Left lung (tissue), 14 donors: ENCODE measurements at places on chromosomes 3 and 15. TPM values are rescaled to one million over a fixed set of nuclear protein-coding genes. Genes with fewer than 3 reads are reported as not detected.
A peak's percentile ranks its signal among the peaks of the same experiment; 100 is the strongest.

DNA sequence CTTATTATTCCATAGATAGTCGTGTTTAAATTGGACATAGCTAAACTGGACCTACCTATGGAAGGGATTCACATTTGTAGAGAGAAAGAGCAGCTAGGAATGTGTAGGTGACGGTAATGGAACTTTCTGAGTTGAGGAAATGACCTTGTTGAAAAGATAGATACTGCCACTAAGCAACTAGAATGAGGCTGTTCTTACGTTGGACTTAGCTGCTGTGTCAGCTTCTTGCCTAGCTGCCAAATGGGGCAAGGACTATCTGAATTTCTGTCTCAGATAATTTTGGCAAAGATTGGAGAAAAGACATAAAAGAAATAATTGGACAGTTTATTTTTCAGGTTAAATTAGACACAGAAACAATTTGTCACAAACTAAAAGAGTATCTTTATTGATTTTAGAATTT is 68.8 kb downstream of the MEF2A start:
- DNase-seq: no peak

- peak; percentile 76 for DNase-seq
Measured at GRCh38 chr3:56467108-56467507, 1.2 kb downstream of the ERC2 start.

DNA sequence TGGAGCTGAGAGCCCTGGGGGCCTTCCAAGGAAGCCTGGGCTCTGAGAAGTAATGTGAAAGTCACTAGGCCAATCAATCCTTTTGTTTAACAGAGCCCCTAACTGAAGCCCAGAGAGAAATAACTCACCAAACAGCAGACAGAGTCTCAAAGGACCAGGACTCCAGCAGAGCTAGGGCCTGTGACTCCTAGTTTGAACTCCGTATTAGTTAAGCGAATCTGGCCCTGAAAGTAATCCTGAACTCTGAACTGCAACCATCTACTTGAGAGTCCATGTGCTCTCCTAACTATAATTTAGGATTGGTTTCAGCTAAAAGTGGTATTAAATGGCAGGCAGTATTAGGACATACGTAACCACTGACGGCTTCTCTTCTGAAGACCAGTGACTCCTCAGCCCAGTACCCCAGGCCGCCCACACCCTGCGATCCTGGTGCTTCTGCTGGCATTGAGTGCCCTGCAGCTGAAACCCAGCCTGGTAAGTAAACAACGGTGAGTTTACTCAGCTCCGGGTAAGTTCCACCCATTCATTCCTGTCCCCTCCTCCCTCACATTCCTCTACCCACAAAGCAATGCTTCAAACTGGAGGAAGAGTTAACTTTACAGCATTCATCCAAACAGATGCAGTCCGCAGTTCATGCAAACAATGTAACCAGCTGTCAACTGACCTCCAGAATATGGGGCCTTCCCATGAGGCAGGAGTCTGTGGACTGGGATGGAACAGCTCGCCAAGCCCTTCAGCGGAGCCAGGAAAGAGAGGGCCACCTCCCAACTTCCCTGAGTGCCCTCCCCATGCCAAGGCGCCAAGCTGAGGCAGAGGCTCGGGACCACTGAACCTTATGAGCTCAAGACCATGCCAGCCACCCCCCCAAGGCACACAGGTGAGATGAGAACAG is 7.3 kb downstream of the MYO5C start:
- peak; percentile 89 for DNase-seq

GRCh38 chr3:14889943-14890342 is 57.4 kb upstream of the NR2C2 start:
- no peak for DNase-seq

DNA sequence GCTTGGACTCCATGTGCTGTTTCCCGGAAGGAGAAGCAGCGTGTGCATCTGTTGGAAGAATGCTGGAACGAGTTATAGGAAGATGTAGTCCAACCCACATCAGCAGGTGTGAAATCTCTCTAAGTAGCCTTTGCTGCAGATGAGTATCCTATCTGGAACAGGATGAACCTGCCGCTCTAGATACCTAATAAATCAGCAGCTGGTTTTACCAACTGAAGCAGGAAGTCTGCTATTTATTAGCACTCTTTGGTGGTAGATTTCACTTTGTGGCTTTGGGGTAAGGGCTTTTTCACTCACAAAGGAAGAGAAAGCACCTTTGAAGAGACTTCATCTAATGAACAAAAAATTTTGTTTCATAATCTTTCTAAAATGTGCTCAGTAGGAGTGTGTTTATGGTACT is 66.4 kb downstream of the DCUN1D1 start:
- no peak for DNase-seq

DNA sequence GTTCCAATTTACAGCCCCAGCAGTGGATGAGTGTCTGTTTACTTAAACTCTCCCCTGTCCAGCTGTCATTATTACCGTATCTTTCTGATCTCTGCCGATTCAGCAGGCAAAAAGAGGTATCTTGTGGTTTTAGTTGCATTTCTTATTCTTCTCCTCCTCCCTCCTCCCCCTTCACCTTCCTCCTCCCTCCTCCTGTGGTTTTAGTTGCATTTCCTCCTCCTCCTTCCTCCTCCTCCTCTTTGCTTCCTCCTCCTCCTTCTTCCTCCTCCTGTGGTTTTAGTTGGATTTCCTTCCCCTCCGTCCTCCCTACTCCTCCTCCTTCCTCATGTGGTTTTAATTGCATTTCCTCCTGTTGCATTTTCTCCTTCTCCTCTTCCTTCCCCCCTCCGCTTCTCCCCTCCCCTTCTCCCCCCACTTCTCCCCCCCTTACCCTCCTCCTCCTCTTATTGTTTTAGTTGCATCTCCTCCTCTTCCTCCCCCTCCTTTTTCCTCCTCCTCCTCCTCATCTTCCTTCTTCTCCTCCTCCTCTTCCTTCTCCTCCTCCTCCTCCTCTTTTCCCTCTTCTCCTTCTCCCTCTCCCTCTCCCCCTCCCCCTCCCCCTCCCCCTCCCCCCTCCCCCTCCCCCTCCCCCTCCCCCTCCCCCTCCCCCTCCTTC is 25.3 kb upstream of the VPS33B start:
- DNase-seq: no peak

GRCh38 chr3:118001380-118001779 is 1033.3 kb downstream of the IGSF11 start:
- DNase-seq: no peak

DNA sequence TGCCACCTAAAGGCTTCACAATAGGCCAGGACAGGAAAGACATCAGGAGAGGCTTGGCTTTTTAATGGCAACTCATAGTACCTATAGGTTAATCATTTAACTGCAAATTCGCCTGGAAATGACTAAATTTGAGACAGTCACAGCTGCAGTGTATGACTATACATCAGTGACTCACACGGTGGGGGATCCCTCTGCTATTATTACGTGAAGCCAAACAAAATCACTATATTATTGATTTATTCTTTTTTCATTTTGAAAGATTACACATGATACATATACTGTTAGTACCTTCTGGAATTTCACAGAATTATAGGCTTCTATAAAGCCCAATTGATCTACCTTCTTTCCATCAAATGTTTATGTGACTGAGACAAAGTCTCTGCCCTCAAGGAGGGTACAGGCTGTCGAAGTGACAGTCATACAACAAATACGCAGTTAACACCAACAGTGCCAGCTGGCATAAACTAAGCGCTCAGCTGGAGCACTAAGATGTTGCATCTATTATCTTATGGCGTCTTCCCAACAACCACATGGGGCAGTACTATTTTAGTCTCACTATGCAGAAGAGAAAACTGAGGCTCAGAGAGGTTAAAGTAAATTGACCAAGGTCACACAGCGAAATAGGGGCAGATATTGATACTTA is 82.0 kb upstream of the LMOD3 start:
- no peak for DNase-seq

GRCh38 chr3:28624084-28624483 is 275.5 kb upstream of the AZI2 start:
- DNase-seq: no peak

DNA sequence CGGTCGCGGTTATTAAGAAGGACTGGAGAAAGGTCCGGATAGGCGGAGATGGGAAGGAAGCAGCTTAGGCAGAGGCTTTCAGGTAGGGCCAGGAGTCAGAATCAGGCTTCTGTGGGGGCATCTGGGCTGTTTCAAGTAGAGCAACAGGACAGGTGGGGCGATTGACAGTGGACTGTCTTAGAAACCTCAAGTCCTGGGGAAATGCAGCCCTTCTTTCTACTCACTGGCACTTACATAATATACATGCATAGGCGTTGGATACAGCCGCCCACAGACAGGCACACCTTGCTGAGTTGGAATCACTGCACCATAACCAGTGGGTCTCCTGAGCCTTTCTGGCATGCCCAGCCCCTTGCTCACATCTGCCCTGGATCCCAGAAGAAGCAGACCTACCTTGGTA is 730 bp downstream of the MYD88 start:
- DNase-seq: no peak

The CKMT1B gene
- 0.51 TPM for polyA plus RNA-seq

The MYD88 gene
- polyA plus RNA-seq: 40.9 TPM
